ENCODE measurements at places on chromosomes 5 and 9.

DNA sequence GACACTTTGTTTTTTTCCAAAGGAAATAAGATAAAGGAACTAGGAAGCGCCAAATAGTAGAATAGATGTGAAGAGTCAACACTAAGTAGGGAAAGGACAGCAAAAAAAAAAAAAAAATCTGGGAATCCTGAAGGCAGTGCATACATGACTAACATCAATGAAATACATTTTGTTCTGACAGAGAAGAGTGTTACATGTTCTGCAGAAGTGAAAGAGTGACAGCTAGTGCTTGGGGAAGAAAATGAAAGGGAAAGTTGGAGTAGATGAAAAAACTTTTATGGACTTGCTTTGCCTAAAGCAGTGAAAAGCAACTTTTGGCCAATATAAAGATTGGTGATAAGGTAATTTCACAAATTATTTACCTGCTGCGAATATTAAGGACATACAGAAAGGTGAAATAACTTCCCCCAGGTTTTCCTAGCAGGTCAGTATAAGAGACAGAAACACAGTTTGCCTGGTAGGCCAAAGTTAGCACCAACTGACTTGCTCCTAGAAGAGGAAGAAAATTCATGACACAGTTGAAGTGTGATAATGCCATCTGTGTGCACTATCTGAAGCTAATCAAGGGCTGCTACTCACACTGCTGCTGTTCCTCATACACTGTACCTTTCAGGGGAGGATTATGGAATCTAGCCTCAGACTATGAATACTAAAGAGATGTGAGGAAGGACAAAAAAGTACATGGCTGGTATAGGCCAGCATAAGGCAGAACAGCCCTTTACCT lies 38.6 kb downstream of the RANBP6 start:
- no peak for DNase-seq

DNA sequence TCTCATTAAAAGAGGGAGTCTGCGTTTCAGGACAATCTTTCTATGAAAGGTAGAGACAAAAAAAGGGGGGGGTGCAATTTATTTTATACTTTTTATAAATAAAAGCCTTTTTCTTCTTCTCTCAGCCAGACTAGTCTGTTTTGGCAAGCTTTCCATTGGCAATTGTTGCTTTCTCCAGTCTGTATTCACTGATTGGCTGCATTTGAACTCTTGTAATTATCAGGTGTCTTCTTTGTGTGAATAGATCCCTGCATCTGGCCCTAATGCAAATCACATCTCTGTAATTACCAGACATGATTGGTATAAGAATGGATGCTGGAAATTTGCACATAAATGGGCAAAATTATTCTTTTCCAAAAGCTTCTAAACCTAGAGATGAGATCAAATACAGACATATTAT lies 7.6 kb upstream of the EQTN start:
- DNase-seq: no peak

- DNase-seq: no peak
Measured at GRCh38 chr5:31551878-31552277, 19.8 kb downstream of the C5orf22 start.

GRCh38 chr5:150256410-150257064 lies 33.0 kb downstream of the CAMK2A start:
- no peak for DNase-seq

GRCh38 chr5:32508806-32509805 lies 64.6 kb upstream of the ZFR start:
- peak; percentile 51 for DNase-seq

DNA sequence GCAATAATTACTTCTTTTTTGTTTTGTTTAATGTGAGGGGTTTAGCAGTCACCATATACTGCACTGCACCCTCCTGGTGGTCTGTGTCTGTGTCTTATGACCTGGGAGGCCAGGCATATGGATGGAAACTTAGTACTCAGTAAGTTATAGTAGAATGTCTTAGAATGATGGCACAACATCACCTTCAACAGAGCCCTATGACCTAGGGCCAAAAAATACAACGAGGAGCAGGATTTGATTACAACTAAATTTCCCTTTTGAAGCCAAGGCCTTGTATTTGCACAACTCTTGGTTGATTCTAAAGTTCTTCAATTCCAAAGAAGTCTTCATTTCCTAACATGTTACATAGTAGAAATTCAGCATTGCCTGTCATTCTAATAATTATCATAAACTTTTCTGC lies 422.1 kb upstream of the PIK3R1 start:
- no peak for DNase-seq

DNA sequence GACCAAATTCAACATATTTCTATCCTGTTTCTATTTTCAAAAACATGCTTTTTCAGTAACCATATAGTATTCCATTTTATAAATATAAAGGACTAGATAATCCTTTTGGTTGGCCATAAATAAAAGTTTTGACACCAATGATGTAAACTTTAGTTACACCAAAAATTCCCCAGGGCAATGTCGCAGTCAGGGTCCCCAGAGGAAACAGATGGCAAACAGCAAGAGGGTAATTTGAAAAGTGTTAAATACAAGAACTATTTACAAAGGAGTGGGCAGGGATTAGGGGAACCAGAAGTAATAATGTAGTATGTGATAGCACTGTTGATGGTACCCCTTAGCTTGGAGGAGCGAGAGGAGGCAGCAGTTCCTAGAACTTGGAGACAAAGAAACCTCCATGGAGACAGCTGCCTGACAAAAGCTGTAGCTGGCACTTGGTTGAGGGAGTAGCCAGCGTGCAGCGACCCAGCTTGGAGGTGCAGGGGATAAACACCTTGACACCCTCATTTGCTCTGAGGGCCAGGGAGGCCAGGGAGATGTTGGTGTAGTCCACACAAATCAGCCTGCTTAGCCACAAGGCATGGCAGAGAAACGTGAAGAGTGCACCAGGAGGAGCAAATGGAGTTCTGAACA lies 18.3 kb upstream of the MSANTD3 start:
- DNase-seq: no peak
